ENCODE measurements at places on chromosomes 13 and 19. TPM values are rescaled to one million over a fixed set of nuclear protein-coding genes. Genes with fewer than 3 reads are reported as not detected.

Gene WASF3
- 9.5 TPM for polyA plus RNA-seq

Gene ZNF813
- polyA plus RNA-seq = 2.8 TPM

Gene CD33
- 2.7 TPM for polyA plus RNA-seq

Gene IGFLR1
- polyA plus RNA-seq = 4.4 TPM

Gene ACP7
- not detected for polyA plus RNA-seq

Gene LAIR1
- 11.8 TPM for polyA plus RNA-seq

Data from muscle of leg (tissue), 16 donors.